ENCODE measurements at places on chromosomes 3 and 15.

DNA sequence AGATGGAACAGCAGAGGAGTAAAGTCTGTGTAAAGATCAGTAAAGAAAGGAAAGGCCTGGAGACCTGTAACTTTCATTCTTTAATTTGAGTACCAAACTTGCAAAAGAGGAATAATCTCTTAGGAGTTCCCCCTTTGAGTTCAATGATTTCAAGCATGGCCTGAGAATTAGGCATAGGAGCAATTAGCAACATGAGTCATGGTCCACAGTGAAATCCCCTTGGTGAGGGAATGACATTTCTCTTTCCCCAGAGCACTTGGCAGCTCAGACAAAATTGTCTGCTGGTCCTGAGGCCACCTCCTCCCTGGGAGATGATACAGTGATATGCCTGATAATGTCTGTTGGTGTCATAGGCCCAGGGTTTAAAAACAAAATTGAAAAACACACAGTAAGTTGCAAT lies 81.4 kb upstream of the CRBN start:
- DNase-seq = no peak

GRCh38 chr15:66171841-66172240 lies 81.7 kb downstream of the MEGF11 start:
- no peak for DNase-seq

DNA sequence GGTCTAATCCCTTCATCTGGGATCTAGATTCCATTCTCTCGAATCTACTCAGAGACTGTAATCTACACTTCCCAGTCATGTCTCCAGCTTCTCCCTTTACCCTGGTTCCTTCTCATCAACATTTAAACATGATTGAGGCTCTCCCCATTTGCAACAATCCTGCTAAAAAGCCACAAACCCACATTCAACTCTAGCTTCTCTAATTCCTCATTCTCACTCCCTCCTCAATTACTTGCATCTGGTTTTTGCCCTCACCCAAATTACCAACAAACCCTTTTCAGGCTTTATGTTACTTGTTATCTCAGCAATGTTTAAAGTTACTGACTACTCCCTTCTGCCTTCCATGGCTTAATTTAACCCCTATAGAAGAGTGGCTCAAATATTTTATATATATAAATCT lies 11.5 kb downstream of the ETFA start:
- no peak for DNase-seq

DNA sequence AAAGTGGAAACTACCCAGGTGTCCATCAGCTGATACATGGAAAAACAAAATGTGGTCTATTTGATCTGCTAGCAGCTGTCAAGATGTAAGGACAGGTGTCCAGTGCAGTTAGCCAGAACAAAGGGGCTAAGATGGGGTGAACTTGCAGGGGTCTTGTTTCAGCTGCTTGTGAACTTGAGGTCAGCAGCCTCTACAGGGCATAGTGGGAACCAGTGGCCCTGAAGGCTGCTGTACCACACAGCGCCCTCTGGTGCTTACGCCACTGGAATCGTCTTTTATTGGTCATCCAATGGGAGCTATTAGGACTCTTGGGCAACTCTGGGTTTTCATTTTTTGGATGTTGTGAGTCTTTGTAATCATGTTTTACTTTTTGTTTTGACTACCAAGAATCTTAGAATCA lies 62.2 kb upstream of the CTSH start:
- no peak for DNase-seq

DNA sequence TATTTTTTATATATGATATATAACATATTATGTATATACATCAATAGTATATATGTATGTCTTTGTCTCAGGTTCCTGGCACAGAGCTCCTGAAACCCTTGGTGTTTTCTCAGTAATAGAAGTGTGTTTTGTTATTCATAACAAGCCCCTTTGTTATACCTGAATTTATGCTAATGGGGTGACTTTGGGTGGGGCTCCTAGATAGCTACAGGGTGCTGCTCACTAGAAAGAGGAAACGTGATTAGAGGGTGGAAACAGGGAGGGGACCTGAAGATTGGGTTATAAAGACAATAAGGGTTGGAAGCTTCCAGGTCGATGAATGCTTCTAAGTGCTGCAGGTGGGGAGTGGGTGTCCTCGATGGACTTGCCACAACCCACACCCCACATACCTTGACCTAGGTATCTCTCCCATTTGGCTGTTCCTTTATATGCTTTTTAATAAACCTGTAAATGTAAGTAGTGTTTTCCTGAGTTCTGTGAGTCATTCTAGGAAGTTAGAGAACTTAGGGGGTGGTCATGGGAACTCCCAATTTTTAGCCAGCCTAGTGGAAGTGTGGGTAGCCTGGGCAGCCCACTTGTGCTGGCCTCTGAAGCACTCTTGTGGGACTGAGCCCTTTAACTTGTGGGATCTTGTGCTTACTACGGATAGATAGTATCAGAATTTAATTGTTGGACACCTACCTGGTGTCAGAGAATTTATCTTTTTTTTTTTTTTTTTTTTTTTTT lies 36.9 kb upstream of the C15orf39 start:
- no peak for DNase-seq

DNA sequence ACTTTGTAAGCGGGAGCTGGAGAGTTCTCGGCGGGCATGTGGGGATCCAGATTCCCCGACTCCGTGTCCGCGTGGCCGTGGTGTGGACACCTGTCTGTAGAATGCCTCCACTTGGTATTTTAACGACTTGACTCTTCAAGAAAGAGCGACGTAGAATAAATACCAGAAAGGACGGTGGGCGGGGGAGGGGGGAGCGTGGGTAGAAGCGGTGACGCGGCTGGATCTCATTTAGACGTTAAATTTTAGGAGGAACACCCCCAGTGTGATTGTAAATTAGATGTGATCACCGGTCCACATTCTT lies 620 bp upstream of the PYGO1 start:
- DNase-seq = no peak

DNA sequence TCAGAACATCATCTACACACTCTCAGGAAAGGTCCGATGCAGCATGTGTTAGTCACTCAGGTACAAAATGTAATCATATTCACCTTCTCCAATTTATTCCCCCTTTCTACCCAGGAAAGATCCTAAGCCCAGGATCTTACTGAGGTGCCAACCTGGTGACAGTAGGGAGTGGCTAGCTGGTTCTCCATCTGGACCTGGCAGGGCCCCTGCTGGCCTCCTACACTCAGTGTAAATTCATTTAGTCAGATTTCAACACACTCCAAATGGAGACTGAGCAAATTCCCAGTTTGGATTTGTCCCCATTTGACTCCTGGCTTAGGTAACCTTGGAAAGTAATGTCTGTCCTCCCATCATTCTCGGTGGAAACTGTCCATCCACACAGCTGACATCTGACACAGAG lies 47.3 kb downstream of the SYNPR start:
- no peak for DNase-seq

- no peak for DNase-seq
These were observed 5.2 kb downstream of the TLE3 start for GRCh38 chr15:70092464-70093027.

- DNase-seq = no peak
These were observed 303.2 kb downstream of the ZIC1 start for GRCh38 chr3:147712357-147712756.

DNA sequence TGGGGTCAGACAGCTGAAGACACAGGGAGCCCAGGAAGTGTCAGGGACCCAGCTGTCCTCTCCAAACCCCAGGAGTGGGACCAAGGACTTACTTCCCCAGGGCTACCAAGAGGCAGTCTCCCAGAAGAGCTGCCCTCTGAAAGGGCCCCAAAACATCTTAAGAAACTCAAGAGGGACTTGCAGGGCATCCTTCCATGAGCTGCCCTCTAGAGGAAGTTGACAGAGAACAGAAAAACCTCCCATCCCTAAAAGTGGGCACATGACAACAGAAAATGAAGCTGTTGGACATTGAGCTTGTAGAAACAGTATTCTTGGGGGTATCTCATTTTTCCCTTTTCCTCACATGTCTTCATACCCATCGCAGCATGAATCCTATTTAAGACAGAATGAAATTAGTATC lies 58.9 kb downstream of the MECOM start:
- DNase-seq = no peak

DNA sequence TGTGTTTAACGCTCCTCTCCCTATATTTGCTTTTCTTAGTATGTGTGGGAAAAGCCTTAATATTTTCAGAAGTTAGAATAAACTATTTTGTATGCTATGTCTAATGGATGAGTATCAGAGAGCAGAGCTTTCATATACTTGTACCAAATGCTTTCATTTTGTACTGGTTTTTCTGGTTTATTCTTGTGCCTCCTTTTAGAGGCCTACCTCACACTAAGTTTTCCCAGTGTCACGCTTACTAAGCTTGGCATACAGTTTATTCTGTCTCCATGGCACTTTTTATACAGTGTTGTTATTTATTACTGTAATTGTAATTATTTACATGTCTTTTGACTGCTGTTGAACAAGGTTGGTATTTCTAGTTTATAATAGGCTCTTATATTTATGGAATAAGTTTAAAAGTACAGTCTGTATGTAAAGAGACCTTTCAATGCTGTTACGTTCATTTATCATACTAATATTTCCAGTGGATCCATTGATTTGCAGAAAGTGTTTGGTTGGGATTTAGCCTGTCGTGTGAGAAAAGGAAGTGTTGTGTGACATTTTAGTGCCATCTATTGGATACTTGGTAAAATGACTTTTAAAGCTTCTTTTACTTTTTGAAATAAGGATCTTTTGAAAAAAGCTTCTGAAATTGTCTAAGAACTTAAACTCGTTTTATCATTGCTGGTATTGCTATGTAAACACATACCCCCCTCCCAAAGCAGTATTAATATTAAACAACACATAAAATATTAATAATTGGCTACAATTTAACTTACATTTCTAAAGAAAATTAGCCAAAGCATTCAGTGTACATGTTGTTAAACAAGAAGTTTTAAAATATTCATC lies 5.2 kb upstream of the EBLN2 start:
- no peak for DNase-seq

DNA sequence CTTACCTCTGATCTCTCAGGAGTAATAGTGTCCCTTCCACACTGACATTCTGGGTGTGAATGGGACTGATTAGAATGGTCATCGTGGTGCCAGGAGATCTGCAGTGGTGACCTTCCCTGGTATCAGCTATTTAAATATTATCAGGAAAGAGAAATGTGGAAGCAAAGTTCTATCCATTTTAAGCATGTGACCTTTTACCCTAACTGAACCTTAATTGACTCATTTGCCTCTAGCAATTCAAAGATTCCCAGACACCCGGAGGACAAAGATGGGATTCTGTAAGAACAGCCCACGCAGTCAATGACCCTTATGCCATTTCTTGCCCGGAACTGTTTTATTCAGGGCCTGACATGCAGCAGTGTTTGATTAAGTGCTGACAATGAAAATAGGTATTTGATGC lies 10.3 kb downstream of the LIPC start:
- no peak for DNase-seq

DNA sequence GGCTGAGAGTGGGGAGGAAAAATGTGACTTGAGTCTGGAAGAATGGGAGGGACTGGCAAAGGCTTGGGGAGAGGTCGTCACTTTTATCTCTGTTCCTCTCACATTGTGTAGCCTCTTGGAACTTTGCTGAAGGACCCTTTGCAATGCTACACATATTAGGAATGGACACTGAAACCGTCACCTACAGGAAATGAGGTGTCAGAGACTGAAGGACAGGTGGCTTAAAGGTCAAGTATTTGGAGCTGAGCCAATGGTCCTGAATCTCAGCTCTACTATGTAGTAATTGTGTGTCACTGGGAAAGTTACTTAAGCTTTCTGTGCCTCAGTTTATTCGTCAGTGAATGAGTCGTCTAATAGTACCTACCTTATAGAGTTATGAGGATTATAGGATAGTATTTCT lies 14.7 kb downstream of the MCTP2 start:
- DNase-seq = no peak

DNA sequence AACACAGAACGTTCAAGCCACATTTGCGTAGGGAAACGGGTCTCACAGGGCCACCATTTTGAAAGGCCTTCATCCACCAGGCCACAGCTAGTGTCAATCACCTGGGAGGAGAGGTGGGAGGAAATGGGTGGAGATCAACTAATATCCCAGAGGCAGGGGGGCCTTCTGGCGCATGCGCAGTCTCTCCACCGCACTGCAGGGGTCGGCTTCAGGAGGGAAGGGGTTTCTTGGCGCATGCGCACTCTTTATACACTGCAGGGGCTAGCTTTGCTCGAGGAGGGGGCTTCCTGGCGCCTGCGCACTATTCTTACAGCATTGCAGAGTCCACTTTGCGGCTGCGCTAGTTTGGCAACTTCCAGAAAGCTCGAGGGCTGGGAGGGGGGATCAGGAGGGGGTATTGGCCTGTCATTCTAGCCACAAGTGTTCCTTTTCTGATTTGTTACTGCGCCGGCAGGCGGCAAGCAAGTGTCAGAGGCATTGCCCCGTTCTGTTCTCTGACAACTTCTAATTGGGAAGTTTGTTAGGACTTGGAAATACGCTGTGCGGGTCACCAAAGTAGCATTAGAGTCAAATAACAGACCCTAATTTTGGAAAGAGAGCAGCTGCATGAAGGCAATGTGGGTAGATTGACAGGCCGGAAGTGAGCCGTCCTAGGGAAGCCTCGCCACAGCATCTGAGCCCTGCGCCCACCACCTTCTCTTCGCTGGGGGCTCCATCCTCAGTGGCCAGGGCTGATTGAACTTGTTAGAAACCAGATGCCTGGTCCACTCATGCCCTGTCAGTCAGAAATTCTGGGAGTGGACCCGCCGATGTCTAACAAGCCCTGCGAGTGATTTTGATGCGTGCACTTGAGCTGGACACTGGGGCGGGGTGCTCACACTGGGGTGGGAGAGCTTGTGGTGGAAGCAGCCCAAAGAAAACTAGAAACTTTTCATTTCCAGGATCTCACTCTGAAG lies 173.5 kb upstream of the NDN start:
- DNase-seq = no peak

DNA sequence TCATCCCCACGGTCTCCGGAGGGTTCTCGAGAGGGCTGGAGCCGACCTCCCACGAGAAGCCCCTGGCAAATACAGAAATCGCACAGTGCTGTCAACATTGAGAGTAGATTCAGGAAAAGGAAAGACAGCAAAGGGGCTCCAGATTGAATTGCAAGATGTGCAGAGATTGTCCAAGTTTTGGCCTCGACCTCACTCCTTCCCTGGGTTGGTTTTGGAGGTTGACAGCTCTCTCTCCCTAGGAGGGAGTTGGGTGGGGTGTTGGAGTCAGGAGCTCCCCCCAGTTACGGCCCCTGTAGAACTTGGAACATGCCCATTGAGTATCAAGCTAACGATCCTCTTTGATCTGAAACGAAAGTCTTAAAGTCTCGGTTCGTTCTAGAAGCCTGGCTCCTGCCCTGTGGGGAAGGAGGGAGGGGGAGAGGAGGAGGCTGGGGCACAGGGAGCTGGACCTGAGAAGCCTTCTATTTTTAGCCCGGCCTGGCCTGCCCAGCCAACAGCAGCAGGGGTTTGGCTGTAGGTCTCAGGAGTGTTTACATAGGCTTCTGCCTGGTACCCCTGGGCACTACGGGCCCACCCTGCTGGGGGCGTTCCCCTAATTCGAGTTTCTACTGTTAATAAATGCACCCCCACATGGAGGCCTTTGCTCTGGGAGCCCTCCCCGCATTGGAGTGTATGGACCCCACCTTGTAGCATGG lies 672 bp upstream of the KY start:
- peak; percentile 14 for DNase-seq

- DNase-seq = no peak
These were observed 4.4 kb downstream of the DALRD3 start for GRCh38 chr3:49013738-49014660.
